ENCODE measurements at places on chromosomes 2 and 18.

GRCh38 chr2:79966369-79966768 lies 338.2 kb downstream of the LRRTM1 start:
- no peak for DNase-seq

- DNase-seq = no peak
Observed at GRCh38 chr18:48915626-48916425, 34.9 kb downstream of the SMAD7 start.

DNA sequence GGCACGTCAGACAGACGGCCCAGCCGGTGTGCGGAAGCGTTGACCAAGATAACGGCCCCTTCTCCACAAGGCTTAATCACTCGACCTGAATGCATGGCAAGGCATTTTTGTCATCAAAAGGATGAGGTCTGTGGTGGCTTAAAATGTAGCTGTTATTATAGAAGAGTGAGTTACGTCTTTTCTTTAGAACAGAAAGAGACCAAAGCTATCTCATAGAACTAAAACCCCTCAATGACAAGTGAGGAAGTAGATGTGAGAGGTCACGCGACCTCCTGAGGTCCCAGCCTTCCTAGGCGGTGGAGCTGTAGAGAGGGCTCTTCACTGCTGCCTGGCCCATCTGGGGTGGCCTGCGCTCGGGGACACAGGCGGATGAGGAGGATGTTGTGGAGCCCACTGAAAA lies 75.7 kb downstream of the LDLRAD4 start:
- no peak for DNase-seq

- DNase-seq = no peak
Observed at GRCh38 chr18:53191634-53192033, 851.6 kb downstream of the DCC start.
